Activated CD4-positive, alpha-beta T cell treated with anti-CD3 and anti-CD28 coated beads, Interleukin-2, Interleukin-4, amounts not matched to agents 100 ng/mL and 50 ng/mL, durations not matched to agents 16 hours and 8 hours (primary cell): ENCODE measurements at places on chromosomes 7 and 10.

GRCh38 chr10:13056456-13057077 is 43.4 kb upstream of the OPTN start:
- DNase-seq, result no peak

- no peak for DNase-seq
Observed at GRCh38 chr7:159031750-159032149, 112.9 kb downstream of the VIPR2 start.

DNA sequence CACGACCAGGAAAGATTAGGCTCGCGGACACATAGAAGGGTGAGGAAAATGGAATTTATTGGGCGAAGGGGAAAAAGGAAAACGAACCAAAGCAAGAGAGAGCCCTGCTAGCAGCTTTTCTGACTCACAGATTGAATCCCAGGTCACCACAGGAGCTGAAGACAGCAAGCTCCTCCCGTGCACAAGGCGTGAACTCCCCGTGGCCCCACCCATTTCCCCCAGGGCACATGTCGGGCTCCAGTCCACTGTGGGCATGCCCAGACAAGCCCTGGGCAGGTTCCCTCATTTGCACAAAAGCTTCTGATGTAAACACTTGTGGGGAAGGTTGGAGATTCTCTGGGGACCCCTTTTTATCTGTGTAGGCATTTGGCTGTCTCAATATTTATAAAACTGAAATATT is 582.4 kb downstream of the SUGCT start:
- DNase-seq, result peak; percentile 9

DNA sequence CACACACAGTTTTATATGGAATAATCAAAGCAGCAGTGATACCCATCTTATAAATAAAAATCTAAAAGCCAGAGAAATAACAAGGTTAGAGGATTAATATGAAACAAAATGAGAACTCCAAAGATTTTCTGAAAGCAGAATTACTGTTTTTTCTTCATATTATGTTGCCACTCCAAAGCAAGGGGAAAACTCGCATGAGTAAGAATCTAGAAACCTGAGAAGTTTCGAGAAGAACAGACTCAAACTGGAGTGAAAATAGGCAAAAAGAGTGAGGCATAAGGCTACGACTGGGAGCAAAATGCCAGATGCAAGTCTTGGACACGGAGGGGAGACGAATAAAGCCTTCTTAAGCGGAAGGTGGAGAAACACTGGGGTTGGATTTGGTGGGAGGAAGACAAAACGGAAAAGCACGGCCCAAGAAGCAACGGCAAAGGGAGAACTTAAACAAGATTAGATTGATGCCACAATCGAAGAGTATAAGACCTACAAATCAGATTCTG is 923 bp downstream of the TNPO3 start:
- peak; percentile 1 for DNase-seq

DNA sequence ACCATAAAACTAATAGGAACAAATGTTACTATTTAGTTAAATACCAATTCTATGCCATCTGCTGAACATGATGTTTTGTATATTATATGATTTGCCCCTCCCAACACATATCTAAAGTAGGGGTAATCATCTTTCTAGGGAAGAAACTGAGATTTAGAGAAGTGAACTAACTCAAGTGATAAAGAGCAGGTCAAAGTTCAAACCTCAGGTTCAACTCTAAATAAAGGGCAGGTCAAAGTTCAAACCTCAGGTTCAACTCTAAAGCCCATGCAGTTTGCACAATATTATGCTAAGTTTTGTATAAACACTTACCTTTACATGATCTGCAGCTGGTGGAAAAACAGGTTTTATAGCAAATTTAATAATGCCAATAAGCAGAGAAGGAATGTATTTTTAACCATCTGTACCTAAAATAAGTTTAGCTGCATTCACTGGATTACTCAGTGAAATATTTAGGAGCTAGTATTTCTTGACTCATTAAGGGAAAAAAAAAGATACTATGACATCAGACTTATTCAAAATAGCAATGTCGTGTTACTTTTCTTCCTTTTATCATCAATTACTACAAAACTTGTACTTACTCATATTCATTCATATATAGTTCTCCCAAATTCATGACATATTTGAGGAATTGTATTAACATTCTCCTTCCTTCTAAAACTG is 1194.3 kb upstream of the CELF2 start:
- no peak for DNase-seq

DNA sequence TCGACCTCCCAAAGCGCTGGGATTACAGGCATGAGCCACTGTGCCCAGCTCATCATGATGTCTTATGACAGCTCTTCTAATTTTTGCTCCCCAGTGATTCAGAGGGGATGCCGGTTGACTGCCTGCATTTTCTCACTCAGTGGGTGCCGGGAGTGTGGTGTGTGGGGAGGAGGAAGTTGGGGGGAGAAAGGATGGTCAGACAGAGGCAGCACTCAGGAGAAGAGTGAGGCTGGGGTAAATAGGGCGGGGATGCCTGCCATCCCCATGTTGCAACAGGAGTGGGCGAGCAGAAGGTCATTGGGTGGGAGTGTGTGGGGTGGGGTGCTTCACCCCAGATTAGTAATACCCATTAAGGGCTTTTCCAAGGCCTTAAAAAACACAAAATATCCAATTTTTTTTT is 3.5 kb upstream of the CCL24 start:
- DNase-seq, result no peak
